ENCODE measurements at places on chromosomes 2 and 18.
A peak's percentile ranks its signal among the peaks of the same experiment; 100 is the strongest.

GRCh38 chr2:134391751-134392160 is 137.9 kb downstream of the MGAT5 start:
- DNase-seq: no peak

- no peak for DNase-seq
Observed at GRCh38 chr2:98828793-98829371, 98.0 kb upstream of the MGAT4A start.

DNA sequence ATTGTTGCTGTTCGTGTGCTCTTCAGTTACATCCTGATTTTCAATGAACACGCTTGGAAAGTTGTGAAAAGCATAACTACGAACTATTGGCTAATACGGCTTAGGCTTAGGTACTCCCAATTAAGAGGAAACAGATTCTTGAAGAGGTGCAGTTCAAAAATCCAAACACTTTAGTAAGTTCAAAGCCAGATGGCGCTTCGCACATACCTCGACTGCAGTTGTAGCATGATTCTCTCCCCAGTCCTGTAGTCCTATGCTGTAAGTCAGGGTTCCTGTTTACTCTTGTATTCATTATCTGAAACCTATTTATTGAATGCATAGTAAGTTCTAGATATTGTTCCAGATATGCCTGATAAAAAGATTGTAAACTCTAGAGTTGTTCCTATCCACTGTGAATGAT is 165.2 kb downstream of the TRIB2 start:
- no peak for DNase-seq

- DNase-seq: peak; percentile 33
Observed at GRCh38 chr2:46431481-46432235, 47.7 kb upstream of the TMEM247 start.

- DNase-seq: no peak
Observed at GRCh38 chr2:31517442-31518203, 63.1 kb downstream of the SRD5A2 start.

DNA sequence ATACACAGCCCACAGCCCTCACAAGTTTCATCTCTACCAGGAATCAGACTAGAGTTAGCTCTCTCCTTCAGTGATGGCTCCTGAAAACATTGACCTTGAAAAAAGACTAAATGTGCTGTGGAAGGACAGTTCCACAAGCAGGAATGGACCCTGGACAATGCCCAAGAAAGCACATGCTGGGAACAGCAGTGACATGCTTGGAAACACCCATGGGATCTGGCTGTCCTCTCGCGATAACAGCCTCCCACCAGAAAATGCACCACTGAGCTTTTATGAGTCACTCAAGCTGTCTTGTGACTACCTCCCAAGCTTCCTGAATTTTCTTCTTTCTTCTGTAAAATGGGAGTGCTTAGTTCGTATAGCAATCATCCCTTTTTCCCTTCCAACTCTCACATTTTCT is 269.2 kb downstream of the LRATD1 start:
- no peak for DNase-seq

GRCh38 chr2:237956402-237956736 is 10.4 kb upstream of the UBE2F start:
- DNase-seq: no peak

GRCh38 chr2:157367704-157368103 is 42.1 kb upstream of the ERMN start:
- DNase-seq: no peak
